ENCODE measurements at places on chromosomes 12 and 14. TPM values are rescaled to one million over a fixed set of nuclear protein-coding genes. Genes with fewer than 3 reads are reported as not detected.

The OGFOD2 gene
- total RNA-seq: 25.9 TPM

The CLEC6A gene
- total RNA-seq: not detected

The GPX2 gene
- not detected for total RNA-seq

The ATL1 gene
- 0.67 TPM for total RNA-seq

The LAG3 gene
- 13.1 TPM for total RNA-seq

The KCNA1 gene
- total RNA-seq: not detected

The SLCO1B1 gene
- total RNA-seq: not detected

The SCN8A gene
- total RNA-seq: 0.52 TPM

The CLEC2A gene
- not detected for total RNA-seq

The MRPS35 gene
- total RNA-seq: 37.8 TPM

The PARPBP gene
- total RNA-seq: 26.6 TPM

The MYF6 gene
- total RNA-seq: not detected

The TSPAN9 gene
- total RNA-seq: not detected

The LRCOL1 gene
- not detected for total RNA-seq

The MYH6 gene
- total RNA-seq: 0.08 TPM

The RASSF9 gene
- not detected for total RNA-seq

The KRT2 gene
- total RNA-seq: 0.10 TPM

The INTS13 gene
- 47.7 TPM for total RNA-seq

The ANKS1B gene
- 0.17 TPM for total RNA-seq

The FZD10 gene
- not detected for total RNA-seq

The BBOF1 gene
- total RNA-seq: 1.4 TPM

The MMP14 gene
- 2.1 TPM for total RNA-seq

The KCNJ8 gene
- not detected for total RNA-seq

The MYF5 gene
- not detected for total RNA-seq

The CATSPERB gene
- total RNA-seq: 3.9 TPM

The KRT75 gene
- not detected for total RNA-seq

The POTEM gene
- not detected for total RNA-seq

The DCN gene
- total RNA-seq: not detected

The PPM1A gene
- 48.9 TPM for total RNA-seq

The AKAP3 gene
- 2.5 TPM for total RNA-seq

The LALBA gene
- not detected for total RNA-seq

The ZNF384 gene
- total RNA-seq: 90.9 TPM

The REM2 gene
- total RNA-seq: 0.52 TPM

The TTC9 gene
- 16.7 TPM for total RNA-seq

The HOXC9 gene
- total RNA-seq: not detected

The PTPN6 gene
- 354 TPM for total RNA-seq

The PCED1B gene
- total RNA-seq: 58.7 TPM

The NUAK1 gene
- not detected for total RNA-seq

The STYK1 gene
- 0.35 TPM for total RNA-seq

The BDKRB2 gene
- not detected for total RNA-seq

The ZNF641 gene
- total RNA-seq: 24.0 TPM

The PPP4R3A gene
- total RNA-seq: 145 TPM

The CCDC92 gene
- 27.9 TPM for total RNA-seq

The FLVCR2 gene
- total RNA-seq: 6.2 TPM

The SYCP3 gene
- total RNA-seq: 0.75 TPM
